ENCODE measurements at places on chromosomes 7 and 10.

- DNase-seq: no peak
Measured at GRCh38 chr7:124251636-124252035, 218.8 kb upstream of the TMEM229A start.

- DNase-seq: peak; percentile 89
Measured at GRCh38 chr10:80132299-80133139, at the start of gene PLAC9. Gene PLAC9, plus strand, starts transcription at chr10:80132730. Its CDS starts 33 bp downstream, at chr10:80132763.

- DNase-seq: no peak
Measured at GRCh38 chr10:105358911-105359310, 717.8 kb downstream of the SORCS3 start.

GRCh38 chr10:63391812-63392211 lies 74.0 kb downstream of the JMJD1C start:
- no peak for DNase-seq

GRCh38 chr7:36387435-36388231 lies 2.0 kb upstream of the ANLN start:
- no peak for DNase-seq

DNA sequence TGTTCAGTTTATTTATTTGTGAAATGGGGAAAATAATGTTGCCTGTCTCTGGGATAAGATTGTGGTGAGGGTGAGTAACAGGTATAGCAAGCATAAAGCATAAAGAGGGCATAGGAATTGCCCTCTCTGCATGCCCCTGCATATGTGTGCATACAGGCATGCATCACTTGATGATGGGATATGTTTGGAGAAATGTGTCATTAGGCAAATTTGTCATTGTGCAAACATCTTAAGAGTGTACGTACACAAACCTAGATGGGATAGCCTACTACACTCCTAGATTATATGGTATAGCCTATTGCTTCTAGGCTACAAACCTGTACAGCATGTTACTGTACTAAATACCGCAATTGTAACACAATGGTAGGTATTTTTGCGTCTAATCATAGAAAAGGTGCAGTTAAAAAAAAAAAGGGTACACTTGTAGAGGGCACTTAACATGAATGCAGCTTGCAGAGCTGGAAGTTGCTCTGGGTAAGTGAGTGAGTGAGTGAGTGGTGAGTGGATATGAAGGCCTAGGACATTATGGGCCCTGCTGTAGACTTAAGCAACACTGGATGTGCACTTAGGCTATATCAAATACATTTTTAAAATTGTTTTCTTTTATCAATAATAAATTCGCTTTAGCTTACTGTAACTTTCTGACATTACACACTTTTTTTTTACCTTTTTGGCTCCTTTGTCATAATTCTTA lies 386.5 kb upstream of the ANKRD30A start:
- DNase-seq: no peak

- peak; percentile 72 for DNase-seq
Measured at GRCh38 chr7:131249003-131249402, 78.7 kb upstream of the MKLN1 start.

GRCh38 chr7:121513105-121513504 lies 117.0 kb upstream of the FAM3C start:
- DNase-seq: no peak

DNA sequence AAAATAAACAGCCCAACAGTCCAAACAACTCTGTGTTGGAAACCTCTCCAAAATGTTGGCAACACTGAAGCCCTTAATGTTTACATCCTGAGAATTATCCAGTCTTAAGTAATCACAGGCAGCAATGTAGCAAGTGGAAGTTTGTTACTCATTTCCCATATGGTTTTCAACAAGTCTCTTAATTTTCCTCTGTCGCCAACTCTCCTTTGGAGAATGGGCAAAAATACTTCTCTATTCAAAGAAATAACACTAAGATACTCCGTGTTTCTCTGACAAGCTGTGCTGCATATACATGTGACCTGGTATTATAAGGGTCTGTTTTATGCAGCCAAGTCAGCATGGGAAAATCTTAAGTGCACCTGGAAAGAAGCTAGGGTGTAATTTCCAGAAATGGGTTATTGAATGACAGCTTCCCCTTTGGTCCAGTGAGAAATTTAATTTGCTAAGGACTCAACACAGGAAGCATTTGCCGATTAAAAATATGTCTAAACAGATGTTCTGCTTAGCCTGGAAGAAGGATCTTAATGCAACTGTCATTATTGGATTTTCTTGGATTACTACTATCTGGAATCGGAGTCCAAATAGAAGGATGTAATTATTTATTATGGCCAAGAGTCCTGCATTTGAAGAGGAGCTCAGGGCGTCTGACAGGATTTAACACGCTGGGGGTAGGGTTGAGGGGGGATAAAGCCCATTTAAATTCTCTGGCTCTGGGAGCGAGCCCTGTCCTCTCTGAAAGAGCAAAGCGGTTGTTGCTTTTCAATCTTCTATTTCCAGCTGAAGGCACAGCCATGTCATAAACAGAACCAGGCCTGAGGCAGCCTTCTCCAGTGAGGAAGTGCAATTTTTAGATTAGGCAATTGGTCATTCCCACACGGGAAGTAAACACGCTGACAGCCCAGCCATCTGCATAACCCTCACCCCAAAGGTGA lies 73.1 kb downstream of the TLL2 start:
- no peak for DNase-seq

GRCh38 chr7:3589752-3590151 lies 288.7 kb downstream of the SDK1 start:
- DNase-seq: no peak

DNA sequence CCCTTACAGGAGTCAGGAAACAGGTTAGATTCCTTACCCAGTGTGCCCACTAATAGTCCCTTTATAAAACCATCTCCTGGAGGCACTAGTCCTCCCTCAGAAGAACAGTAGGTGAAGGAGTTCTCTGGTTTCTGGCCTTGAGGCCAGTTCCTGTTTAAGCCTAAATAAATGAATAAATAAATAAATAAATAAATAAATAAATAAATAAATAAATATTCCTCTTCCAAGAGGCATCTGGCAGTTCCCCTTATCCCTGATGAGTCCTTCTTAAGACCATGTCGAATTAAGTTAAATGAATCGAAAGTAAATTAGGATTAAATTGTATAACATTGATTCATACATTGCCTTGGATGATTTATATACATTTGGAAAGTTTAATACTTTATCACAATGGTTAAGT lies 223.3 kb downstream of the PCDH15 start:
- no peak for DNase-seq

GRCh38 chr10:99412099-99412498 lies 18.3 kb downstream of the GOT1 start:
- DNase-seq: no peak

DNA sequence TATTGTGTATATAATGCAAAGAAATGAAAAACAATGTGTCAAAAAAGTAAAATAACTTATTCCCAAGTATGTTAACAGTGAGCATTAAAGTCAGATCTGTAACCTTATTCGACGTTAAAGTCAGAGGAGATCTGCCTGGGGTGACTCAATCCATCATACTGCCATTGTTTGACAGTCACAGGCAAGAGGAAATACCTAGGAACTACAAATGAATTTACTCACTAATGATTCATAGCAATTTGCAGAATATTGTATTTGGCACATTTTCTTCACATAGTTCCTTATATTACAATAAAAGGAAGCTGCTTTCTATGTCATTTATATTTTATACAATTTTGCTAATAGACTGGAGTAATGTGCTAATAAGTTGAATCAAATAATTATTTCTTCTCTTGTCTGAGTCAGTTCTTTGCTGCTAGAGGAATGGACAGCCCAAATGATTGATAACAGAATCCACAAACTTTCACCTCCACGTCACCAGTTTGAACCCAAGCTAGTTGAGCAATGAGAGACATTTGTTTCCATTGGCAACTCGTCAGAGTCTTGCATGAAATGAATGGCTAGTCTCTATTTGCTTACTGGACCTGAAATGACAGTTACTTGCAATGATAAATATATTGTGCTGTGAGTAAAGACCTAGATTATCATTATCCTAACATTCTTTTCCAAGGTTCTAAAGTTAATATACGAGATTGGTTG lies 48.5 kb upstream of the TMEM106B start:
- no peak for DNase-seq

DNA sequence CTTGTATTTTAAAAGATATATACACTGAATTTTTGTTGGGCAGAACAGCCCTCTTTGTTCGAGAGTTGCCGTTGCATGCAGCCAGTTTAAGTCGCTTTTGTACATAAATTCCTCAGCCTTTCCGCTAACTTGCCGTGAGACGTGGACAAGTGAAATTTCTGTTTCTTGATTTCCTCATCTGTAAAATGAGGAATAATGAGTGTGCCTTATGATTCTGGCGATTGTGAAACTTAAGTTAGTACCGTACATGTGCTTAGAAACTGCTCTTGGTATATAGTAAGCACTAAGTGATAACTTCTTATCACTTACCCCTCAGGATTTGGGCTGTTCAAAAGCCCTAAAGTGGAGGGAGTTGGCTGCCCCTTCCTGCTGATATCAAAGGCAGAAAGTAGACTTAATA lies 1.4 kb downstream of the CCNJ start:
- DNase-seq: no peak

- DNase-seq: no peak
Measured at GRCh38 chr7:16416289-16417282, 4.8 kb downstream of the CRPPA start.

DNA sequence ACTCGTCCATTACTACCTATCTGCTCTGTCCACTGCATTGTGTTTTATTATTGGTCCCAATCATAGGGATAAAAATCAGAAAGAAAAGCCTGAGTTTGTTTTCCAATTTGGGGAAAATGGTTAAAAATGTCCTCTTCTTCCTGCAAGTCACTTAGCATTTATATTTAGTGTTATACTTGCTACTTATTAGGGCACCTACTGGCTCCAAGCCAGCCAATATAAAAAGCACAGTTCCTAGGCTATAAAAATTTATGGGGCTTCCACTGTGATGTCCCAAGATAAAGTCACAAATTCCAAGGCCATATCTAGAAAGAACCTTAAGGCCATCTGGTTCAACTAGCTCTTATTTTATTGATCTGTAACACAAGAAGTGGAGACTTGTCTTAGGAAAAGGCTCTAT lies 3.2 kb downstream of the SLC35B4 start:
- DNase-seq: no peak

- DNase-seq: no peak
Measured at GRCh38 chr10:75653761-75654160, 222.3 kb downstream of the LRMDA start.

DNA sequence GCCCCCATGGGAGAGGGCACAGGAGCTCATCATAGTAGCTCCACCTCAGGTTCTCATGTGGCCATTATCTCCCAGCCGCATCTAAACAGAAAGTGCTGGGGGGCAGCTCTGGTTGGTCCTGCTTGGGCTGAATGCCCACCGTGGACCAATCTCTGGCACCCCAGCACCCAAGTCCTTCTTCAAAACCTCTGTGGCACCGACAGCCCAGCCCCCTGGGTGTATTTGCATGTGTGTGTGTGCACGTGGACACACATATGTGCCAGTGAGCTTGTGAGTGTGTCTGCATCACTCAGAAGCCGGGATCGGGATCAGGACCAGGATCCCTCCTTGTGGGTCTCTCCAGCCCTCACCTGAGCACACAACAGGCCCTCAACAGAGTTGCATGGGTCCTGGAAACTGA lies 68.2 kb downstream of the ALOX5 start:
- no peak for DNase-seq

DNA sequence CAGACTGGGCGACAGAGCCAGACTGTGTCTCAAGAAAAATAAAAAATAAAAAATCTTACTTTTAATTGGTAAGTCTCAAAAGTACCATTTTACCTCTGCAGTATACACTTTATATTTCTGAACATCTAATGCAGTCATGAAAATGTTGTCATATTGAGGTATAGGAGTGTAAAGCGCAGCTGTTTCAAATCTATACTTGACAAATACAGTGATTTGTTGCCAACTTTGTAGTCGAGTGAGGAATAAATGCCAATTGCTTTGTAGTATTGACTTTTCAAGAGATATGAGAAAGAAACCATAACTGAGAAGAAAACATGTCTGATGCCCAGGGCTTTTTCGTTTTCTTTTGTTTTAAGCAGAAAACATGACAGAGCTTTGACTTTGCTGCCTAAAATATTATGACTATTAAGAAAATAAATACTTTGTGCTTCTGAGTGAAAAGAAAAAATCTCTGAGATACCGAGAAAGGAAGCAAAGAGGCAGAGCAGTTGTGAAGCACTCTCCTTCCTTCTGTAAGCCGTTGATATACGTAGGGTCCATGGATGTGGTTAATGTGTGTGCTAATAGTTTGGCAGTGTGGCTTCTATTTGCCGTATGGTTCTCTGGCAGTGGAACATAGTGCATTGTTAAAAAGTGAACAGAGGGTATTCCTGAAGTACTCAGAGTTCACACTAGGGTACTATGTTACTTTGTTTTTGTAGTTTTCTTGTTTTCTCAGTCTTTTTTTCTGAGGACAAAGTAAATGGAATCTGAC lies 38.2 kb downstream of the AVL9 start:
- no peak for DNase-seq

DNA sequence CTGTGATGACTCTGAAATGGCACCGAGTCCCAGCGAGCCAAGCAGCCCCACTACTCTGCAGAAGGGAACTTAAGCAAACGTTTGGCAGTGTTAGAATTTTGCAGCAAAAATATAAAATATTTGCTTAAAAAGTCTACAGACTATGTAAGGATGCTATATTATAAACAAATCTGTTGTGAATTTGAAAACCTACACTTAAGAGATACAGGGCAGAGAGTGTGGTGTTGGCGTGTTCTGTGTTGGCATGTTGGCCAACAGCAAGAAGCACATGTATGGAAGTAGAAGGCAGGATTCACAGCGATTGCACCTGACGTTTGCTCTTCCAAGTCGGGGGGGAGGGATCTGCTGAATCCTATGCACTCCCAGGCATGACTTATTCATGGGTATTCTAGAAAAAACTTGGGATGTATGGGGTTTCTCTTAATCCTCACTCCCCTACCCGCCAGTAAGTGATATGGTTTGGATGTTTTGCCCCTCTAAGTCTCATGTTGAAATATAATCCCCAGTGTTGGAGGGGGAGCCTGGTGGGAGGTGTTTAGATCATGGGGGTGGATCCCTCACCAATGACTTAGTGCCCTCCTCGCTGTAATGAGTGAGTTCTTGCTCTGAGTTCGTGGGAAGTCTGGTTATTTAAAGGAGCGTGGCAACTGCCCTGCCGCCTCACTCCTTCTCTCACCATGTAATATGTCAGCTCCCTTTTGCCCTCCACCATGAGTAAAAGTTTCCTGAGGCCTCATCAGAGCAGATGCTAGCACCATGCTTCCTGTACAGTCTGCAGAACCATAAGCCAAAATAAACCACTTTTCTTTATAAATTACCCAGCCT lies 62.1 kb downstream of the PKD1L1 start:
- DNase-seq: no peak

GRCh38 chr10:47457826-47458225 lies 26.1 kb downstream of the ANXA8 start:
- no peak for DNase-seq

DNA sequence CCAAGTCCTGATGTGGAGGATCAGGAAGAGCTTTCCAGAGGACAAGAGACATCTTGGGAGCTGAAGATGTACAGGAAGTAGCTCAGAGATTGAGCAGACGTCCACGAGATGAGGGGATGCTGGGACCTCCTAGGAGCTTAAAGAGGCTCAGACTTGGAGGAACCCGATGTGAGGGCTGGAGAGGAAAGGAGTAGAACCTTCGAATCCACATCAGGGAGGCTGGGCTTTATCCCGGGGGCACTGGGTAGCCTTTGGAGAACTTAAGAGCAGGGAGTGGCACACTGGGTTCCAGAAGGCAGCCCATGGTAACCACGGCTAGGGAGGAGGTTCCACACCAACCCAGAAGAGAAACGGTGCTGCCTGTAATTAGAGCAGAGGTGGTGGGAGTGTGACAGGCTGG lies 10.8 kb downstream of the PRKCQ start:
- no peak for DNase-seq

GRCh38 chr10:59064080-59064692 lies 112.3 kb upstream of the PHYHIPL start:
- DNase-seq: no peak

GRCh38 chr10:24448351-24448999 lies 239.5 kb downstream of the KIAA1217 start:
- DNase-seq: no peak
